Stimulated activated CD4-positive, alpha-beta T cell treated with anti-CD3 and anti-CD28 coated beads, TNF-alpha, amount 100 ng/mL, for 4 hours (primary cell): ENCODE measurements at places on chromosomes 7 and 10.

- DNase-seq, result no peak
These were observed 187.1 kb upstream of the SEMA3E start for GRCh38 chr7:83836028-83836427.

GRCh38 chr10:14498326-14498725 lies 167.6 kb upstream of the FRMD4A start:
- DNase-seq, result no peak

DNA sequence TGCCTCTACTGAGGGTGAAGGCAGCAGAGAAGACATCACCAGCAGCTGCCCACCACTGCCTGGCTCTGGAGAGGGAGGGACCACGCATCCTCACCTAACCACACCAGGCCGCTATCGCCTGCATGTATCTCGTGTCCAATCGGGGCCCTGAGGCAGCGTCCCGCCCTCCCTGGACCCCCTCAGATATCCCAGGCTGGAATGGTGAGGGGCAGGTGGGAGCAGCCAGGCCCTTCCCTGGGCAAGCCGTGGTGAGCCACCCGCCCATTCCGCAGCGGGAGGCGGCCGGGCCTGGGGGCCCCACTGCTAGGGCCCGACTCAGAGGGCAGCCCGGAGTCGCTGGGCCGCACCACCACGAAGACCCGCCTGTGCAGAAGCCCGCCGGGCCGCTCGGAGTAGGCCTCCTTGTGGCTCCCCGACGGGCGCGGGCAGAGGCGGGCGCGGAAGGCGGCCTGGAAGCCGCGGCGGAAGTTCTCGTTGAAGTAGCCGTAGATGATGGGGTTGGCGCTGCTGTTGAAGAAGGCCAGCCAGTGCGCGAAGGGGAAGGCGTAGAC lies 21.6 kb upstream of the PPA1 start:
- no peak for DNase-seq

DNA sequence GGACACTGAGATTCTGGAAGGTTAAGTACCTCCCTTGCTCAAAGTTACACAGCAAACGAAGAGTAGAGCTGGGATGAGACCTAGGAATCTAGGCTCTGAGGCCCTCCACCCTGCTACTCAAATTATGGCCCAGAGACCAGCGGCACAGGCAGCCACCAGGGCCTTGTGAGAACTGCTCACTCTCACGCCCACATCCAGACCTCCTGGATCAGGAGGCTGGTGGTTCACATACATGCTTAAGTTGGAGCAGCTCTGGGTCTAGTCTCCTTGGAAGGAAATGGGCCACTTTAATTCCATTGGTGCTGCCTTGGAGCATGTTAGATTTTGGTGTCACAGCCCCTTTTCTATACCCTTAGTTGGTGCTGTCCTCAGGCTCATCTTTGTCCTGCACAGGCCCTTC lies 41.9 kb downstream of the ADRA2A start:
- DNase-seq, result no peak

DNA sequence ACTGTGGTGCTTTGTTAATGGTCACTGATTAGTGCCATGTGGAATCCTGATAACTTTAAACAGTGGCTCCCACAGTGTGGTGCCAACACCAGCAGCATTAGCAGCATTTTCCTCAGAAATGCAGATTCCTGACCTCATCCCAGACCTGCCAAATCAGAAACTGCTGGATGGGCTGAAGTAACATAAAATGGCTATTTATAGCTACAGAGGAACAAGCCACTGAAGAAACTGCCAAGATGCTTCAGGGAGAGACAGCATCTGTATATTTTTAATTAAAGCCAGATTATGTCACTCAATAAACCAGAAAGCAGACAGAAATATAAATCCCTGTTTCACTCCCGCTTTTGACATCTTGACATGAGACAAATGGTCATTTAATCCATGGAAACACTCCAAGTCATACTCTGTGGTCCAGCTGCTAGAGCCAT lies 178.5 kb downstream of the AMPH start:
- DNase-seq, result no peak

GRCh38 chr10:119653209-119653608 lies 2.0 kb downstream of the BAG3 start:
- no peak for DNase-seq

DNA sequence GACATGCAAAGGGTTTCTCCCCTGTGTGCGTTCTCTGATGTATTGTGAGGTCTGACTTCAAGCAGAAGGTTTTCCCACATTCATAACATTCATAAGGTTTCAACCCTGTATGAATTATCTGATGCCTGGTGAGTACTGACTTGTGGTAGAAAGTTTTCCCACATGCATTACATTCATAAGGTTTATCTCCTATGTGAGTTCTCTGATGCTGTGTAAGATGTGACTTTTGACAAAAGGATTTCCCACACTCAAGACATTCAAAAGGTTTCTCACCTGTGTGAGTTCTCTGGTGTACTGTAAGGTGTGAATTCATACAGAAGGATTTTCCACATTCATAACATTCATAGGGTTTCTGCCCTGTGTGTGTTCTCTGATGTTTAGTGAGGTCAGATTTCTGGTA lies 45.1 kb downstream of the ZNF33B start:
- DNase-seq, result no peak

- DNase-seq, result no peak
These were observed 52.4 kb upstream of the ADRB1 start for GRCh38 chr10:113991091-113991860.

- no peak for DNase-seq
These were observed 62.9 kb upstream of the CAMK2B start for GRCh38 chr7:44388089-44388970.

DNA sequence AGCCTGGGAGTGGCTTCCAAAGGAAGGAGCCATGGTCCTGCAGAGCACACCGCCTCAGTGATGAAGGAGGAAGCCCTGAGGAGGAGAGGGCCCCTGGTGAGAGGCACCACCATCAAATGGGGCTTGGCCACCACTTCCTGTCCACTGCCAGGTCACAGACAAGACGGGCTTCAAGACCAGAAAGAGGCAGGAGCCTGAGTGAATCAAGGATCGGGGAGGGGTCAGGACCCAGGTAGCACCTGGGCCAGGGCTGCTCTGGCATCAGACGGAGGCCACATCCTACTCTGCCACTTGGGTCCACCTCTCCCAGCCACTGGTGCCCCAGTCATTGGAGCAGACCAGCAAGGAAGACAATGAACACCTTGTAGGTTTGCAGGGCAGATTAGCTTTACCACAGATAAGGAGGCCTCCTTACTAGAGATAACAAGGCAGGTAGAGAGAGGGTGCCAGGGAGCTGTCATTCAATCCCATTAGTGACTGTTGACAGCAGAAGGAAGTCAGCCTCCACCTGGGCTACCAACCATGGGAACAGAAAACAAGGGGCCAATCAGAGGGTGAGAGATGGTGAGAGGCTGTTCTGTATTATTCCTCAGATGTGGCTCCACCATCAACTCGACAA lies 143.4 kb downstream of the TNS3 start:
- DNase-seq, result no peak

GRCh38 chr7:51067757-51068156 lies 248.9 kb downstream of the COBL start:
- peak; percentile 11 for DNase-seq

- DNase-seq, result no peak
These were observed 230.7 kb upstream of the FZD1 start for GRCh38 chr7:91033574-91033973.

- no peak for DNase-seq
These were observed 226.4 kb upstream of the KLF14 start for GRCh38 chr7:130960208-130960988.

DNA sequence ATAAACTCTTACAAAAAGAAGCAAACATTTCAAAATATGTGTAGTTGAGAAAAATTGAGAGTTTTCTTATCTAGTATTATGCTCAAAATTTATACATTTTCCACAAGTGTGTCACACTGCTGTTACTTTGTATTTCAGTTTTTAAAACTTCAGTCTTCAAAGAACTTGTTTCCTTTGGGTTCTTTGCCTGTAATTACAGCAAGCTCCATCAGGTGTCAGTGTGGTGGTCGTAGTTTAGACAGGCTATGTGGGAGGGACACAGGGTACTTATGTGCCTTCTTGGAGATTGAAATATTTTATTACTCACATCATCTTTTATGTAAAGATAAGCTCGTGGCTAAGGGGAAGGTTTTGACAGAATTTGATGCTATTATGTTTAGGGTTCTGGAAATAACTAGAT lies 360.5 kb downstream of the FGFR2 start:
- no peak for DNase-seq

GRCh38 chr7:30049173-30049572 lies 21.0 kb downstream of the PLEKHA8 start:
- DNase-seq, result no peak

DNA sequence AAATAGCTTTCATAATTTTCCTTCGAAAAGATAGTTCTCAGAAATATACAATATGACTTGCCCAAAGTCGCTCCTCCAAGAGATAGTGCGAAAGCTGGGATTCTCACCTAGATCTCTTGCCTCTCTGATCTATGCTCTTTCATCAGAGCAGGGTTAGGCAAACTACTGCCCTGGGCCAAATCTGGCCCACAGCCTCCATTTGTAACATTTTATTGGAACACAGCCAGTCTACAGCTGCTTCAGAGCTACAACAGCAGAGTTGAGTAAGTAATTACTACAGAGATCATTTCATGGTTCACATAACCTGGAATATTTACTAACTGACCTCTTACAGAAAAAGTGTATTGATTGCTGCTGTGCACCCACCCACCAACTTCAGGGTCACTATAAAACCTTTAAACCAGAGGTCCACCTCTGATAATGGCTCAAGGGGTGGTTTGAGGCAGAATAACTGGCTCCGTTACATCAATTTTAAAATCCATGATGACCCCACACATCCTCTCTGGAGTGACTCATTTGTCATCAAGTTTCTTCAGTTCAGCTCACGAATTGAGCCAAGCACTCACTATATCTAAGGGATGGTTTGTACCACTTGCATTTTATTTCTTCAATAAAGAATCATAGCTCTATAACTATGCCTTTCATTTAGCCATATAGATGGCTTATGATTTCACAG lies 1019.0 kb downstream of the XPNPEP1 start:
- DNase-seq, result no peak

DNA sequence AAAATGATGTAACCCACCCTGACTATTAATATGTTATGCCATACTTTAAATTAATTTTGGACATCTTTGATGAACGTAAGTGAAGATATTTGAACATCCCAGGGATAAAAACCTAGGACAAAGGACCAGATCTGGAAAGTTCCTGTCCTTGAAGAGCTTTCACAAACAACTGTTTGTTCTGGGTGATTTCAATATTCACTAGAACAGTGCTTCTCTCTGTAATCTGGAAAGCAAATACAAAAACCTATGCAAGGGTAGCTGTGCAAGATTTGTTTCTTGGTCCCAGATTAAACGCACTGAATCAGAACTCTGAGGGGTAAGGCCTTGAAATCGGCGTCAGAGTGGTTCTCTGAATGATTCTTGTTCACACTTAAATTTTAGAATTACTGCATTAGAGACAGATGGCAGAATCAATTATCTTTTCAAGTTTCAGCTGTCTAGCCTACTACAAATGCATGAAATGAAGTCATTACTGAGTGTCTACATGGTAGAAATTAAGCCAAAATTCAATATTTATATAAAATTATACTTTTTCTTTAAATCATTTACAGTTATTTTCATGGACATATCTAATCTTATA lies 69.6 kb upstream of the CSTF2T start:
- DNase-seq, result no peak

DNA sequence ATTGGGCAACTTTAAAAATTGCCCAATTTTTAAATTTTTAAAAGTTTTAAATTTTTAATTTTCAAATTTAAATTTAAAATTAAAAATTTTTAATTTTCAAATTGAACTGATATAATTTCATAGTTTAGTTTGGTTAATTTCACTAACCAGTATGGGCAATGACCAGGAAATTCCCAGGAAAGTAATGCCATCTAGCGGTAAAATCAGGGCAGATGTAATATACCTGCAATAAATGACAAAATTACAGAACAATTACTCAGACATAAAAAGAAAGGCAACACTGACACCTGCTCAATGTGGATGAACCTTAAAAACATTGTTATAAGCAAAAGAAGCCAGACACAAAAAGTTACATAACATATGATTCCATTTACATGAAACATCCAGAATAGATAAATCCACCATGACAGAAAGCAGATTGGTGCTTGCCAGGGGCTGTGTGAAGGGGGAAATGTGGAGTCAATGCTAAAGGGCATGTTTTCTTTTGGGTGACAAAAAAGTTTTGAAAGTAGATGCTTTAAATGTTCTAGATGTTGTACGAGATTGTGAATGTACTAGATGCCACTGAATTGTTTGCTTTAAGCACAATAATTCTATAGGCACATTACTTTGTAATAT lies 28.6 kb upstream of the SLC16A12 start:
- DNase-seq, result no peak

- no peak for DNase-seq
These were observed 21.8 kb upstream of the LRRC4 start for GRCh38 chr7:128053023-128053422.

- no peak for DNase-seq
These were observed 10.9 kb downstream of the JAKMIP3 start for GRCh38 chr10:132076578-132077081.

DNA sequence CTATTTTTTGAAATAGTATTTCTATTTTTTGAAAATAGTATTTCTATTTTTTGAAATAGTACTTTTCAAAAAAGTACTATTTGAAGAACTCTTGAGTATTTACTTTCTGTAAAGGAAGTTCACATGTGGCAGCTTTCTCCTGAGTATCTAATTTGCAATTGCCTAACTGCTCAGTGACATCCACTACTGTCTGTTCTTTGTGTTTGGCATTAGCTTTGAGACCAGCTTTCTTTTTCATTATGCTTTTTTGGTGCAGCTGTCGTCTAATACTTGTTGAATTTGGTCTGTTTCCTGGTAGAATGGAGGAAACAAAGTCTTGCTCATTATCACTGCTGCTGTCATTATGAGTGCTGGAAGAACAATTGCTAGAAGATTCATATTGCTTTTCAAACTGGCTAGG lies 99.1 kb downstream of the BMPR1A start:
- DNase-seq, result no peak

DNA sequence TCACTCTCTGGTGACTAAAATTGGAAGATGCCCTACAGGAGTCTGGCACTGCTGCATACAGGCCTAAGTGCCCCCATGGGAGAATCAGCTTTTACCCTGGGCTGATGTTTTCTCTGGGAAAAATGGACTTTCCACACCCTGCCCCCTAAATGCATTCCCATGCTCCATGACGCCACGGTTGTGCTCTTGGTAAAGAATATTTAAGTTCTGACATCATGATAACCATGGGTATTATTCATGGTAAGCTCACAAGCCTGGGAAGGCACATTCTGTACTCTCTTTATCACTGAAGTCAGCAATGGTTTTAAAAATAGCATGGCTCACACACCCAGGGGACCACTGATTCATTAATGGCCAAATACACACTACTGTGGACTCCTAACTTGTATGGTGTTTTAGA lies 43.4 kb downstream of the HIPK2 start:
- no peak for DNase-seq
